Stimulated activated CD8-positive, alpha-beta memory T cell treated with anti-CD3 and anti-CD28 coated beads, Interleukin-2, amount 100 ng/mL, for 1 hour (primary cell): ENCODE measurements at places on chromosomes 5 and 9.

DNA sequence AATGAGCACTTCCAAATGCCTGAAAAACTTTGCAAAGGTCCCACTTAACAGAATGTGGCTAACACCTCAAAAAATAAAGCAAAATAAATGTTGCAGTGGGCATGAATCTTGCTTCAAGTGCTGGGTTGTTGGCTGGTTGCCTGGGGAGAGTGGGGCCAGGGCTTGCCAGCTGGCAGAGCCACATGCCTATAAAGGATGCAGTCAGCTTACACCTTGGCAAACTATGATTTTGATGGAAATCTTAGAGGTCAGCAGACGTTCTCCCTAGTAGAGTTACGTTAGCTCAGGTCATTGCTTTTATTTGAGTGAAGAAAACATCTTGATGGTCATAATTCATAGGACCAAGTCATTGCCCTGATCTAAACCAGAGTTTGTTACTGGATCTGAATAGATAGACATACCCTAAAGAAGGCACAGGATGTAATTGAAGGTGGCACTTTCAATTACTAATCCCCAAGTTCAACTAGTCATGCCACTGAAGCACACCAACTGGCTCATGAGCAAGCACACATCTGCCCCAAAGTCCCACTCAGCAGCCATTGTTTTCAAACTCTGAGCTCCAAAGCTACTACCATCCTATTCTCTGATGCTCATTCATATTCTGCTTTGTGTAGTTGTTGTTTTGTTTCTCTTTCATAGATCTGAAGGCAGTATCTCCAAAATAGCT is 51.2 kb upstream of the ZSWIM6 start:
- no peak for DNase-seq

GRCh38 chr5:19479562-19479961 is 508.4 kb downstream of the CDH18 start:
- DNase-seq: no peak

- no peak for DNase-seq
Measured at GRCh38 chr9:99055384-99055783, 49.5 kb upstream of the TGFBR1 start.

- DNase-seq: no peak
Measured at GRCh38 chr5:53542926-53543325, 17.5 kb upstream of the NDUFS4 start.

GRCh38 chr5:65144136-65144871 is 337.4 kb downstream of the ADAMTS6 start:
- DNase-seq: no peak

DNA sequence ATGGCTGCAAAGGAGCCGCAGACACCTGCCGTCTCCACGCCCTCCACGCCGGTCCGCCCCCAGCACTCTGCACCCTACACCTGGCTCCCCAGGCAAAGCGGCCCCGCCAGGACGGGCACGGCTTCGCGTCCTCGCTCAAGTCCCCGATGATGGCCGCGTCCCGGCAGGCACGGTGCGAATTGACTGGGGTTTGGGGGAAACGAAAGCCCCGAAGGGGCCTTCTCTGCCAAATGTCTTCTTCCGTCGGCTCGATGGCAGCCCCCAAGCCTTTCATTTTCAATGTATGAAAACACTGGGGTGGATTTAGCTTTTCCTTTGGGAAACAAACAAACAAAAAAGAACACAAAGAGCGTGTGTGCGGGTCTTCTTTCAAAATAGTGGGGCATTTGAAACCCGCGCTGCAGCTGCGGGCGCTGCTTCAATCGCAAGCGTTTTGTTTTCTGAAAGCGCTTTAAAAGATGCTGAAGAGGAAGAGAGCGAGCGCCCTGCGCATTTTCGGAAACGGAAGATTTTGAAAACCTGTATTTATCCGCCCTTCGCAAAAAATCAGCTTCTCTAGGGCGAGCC is 160.0 kb downstream of the RMI1 start:
- no peak for DNase-seq

GRCh38 chr9:4167079-4167671 is 132.7 kb downstream of the GLIS3 start:
- no peak for DNase-seq

DNA sequence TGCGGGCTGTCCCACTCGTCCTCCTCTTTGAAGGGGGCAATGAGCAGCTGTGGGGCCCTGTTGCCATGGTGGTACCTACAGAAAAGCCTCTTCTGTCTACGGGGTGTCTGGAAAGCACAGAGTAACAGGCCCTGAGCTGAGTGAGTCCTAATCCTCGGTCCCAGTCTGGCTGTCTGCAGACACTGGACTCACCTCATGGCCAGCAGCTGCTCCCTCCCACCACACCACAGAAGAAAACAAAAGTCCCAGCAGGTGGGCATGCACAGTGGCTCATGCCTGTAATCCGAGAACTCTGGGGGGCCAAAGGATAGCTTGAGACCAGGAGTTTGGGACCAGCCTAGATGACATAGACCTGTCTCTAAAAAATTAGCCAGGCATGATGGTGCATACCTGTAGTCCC is 19.9 kb downstream of the P4HA2 start:
- DNase-seq: no peak

DNA sequence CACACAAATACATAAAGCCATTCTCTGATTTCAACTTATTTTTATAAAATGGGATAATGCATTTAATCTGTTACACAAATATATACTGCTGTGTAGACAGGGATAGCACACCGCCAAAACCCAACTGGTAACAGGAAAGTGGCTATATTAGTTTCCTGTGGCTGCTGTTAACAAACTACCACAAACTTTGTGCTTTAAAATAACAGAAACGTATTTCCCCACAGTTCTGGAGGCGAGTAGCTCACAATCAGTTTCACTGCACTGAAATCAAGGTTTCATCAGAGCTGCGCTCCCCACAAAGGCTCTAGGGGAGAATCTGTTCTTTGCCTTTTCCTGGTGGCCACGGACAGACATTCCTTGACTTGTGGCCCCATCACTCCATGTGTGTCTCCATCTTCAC is 94.0 kb downstream of the MLLT3 start:
- no peak for DNase-seq

DNA sequence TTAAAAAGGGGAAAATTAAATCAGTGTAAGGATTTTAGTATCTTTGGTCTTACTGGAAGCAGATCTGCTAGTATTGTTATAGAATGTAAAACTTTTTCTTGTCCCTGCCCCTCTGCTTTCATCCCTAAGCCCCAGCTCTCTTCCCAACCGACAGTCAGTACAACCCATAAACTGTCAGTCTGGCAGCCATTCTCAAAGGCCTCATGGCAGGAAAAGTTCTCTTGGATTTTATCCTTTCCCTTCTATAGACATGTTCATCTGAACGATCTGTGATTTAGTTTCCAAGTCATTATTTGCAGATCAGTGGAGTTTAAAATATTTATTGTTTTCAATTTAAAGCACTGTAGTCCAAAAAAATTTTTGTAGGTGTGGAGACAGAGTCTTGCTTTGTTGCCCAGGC is 39.2 kb downstream of the ARRDC3 start:
- no peak for DNase-seq

DNA sequence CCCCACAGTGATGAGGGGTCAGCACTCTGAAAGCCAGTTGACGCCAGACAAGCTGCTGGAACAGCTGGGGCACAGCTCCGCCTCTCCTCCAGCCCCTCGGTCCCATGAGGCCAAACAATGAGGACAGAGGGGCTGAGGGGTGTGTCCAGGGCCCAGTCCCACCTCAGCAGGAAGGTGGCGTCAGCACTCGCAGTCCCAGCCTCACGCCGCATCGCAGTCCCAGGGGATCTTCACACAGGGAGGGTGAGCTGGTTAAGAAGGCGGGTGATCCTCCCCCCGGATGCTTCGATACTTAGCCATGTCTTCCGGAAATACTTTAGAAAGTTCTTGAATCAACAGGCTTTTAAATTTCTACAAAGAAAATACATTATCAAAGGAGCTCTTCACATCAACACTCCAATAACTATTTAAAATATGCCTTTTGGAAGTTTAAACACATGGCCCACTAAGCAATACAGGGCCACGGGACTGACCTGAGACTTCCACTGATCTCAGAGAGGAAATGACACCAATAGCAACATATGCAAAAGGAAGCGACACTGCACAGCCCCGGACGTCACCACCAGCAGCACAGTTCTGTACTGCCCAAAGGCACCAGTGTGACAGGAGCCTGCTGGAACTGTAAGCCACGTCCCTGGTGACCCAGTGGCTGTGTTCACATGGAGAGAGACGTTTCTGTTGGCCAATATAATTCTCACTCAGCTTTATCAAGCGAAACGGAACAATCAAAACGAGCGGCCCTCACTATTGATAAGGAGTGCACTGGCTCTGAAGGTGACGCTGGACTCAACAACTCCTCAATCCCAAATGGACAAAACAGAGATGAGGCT is 5.9 kb downstream of the MED10 start:
- no peak for DNase-seq

- no peak for DNase-seq
Measured at GRCh38 chr5:65830856-65831255, 95.5 kb upstream of the ERBIN start.

DNA sequence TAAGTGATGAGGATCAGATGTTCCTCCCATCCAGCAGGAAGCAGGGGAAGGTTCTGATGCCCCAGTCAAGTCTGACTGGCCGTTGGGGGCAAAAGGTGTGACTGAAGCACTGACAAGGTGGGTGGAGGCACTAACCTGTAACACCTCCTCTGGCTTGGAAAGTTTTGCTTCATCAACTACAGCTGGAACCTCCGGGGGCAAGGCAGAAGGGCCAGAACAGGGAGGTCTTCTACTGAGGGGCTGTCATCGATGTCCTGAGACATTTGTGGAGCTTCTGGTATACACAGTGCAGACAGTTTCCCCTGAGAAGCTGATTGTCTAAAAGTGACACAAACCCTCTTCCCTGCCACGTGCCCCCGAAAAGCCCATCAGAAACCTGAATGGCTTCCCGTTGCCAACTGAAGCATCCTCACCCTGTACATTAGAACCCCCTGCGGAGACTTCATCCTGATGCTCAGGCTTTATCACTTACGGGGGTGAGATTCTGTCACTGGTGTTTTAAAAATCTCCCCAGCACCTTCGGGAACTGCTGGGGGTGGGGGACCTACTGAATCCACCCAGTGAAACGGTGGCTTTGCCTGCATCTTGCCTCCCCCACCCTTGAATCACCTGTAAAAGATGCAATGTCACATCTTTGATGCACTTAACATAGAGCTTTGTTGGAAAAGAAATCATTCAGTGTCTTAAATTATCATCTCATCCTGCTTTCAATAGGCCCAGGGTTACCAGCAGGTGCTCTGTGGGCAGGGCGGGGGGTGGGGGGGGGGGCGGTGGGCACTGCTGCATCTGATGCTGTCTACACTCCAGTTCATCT is 24.6 kb downstream of the TRAF1 start:
- DNase-seq: no peak

DNA sequence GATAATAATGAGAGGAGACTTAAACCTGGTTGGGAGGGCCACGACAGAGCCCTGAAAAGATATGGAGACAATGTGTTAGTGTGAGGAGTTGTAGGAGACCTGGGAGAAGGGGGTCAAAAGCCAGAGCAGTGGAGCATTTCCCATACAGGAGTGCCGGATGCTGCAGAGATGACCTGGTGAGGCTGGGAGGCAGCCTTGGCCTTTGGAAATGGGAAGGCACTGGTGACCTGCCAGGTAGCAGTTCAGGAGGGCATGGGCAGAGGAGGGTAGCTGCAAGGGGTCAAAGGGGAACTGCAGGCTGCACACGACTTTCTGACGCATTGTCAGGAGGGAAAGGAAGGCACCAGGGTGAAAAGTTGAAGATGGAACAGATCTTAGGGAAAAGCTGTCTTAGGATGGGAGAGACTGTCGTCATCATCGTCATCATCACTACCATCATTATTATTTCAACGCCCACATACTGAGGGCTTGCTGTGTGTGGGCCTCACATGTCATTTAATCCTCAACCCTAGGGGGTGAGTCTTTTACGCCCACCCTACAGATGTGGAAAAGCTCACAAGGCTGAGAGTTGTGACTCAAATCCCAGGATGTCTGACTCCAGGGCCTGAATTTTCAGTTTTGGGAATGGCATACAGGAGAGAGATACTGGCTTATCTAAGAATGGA is 13.3 kb downstream of the ARAP3 start:
- no peak for DNase-seq

DNA sequence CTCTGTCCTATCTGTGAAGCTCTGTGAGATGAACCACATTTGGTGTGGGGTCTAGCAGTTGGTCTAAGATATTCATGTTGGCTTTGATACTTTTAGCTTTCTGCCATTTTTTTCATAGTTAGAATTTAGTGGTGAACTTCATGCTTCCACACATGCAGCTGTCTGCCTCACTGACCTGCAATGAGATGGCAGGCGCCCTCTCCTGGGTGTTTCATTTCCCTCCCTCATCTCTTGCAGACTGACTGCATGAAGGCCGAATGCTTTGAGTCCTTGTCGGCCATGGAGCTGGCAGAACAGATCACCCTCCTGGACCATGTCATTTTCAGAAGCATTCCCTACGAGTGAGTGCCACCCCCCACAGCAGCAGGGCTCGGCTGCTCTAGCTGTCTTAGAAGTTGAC is 26.1 kb upstream of the CKMT2 start:
- DNase-seq: no peak

DNA sequence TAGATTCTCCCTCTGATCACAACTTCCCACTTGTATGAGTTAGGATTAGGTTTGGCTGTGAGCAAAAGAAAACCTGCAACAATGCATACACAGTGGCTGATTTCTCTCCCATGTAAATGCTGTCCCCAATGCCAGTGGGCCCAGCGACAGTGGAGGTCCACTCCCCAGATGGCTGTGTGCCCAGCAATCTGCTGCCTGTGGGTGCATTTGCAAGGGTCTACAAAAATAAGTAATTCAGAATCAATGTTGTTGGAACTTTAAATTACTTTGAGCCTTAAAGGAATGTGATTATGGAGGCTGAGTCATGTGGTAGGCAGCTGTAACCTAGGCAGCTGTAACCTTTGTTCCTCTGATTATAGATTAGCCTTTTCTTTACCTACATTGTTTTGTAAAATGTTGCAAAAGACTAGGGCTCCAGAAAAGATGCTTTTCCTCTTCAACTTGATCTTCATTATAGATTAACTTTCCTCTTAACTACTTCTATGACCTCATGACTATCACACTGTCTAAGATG is 14.2 kb upstream of the MXD3 start:
- DNase-seq: no peak

GRCh38 chr5:10599862-10600284 is 36.0 kb downstream of the ANKRD33B start:
- DNase-seq: no peak

DNA sequence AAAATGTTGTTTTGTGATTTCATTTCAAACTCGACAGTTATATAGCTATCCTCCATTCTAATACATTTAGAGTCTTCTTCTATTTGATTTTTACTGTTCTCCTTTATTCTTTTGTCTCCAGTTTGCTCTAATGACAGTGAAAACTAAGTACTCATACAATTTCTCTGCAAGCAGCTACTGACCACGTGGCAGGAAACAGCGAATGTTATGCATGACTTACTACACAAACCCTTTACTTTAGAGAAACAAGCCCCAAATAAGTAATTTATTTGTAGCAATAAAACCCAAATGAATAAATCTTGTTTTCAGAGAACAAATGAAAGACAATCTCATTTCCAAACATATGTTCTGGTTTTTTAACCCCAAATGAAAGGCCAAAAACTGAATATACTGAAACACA is 41.9 kb downstream of the CDH6 start:
- no peak for DNase-seq

- DNase-seq: no peak
Measured at GRCh38 chr5:59256331-59256730, 637.2 kb downstream of the PDE4D start.

- DNase-seq: no peak
Measured at GRCh38 chr5:125202871-125203438, 456.5 kb upstream of the ZNF608 start.

GRCh38 chr9:38771593-38771992 is 51.7 kb upstream of the FAM240B start:
- no peak for DNase-seq

GRCh38 chr9:132288361-132288760 is 66.4 kb downstream of the SETX start:
- no peak for DNase-seq
